Cortex of kidney (tissue), 1 donor: ENCODE measurements at places on chromosomes 7 and 10.

- no peak for DNase-seq
These were observed 1132.0 kb upstream of the LRRTM3 start for GRCh38 chr10:65793738-65794425.

DNA sequence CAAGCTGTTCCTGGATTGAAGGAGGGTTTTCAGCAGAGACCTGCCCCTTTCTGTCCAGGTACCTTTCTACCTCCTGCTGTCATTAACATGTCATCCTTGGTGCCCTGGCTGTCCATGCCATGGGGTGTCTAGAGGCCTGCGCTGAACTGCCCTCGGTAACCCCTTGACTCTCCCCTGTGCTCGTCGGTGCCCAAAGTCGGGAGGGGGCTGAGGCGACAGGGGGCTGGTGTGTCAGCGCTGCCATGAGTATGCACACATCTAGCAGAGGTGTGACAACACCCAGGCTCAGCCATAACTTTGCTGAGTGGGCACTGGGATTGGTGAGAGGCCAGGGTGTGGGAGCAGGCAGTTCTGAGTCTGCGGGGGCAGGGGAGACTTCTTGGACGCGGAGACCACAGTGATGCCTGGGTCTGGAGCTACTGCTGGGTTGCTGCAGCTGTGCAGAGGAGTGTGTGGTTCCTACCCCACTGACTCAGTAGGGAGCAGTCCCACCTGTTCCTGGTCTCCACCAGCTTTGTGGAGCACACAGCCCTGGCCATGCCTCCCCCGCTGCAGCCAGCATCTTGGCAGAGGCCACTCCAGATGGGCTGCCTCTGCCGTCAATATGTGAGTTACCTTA lies 376.2 kb upstream of the SEMA3C start:
- no peak for DNase-seq

GRCh38 chr7:119436882-119437281 lies 836.1 kb upstream of the KCND2 start:
- no peak for DNase-seq

DNA sequence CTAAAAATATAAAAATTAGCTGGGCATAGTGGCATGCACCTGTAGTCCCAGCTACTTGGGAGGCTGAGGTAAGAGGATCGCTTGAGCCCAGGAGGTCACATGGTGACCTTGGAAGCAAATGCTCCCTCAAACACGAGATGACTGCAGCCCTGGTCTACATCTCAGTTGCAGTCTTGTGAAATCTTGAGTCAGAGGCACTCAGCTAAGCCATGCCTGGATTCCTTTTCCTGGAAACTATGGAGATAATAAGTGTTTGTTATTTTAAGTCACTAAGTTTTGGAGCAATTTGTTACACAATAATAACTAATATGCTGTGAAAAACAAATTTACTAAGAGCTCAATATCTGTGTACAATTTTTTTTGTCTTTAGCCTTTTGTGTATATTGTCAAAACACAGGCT lies 284.3 kb upstream of the KAT6B start:
- no peak for DNase-seq

DNA sequence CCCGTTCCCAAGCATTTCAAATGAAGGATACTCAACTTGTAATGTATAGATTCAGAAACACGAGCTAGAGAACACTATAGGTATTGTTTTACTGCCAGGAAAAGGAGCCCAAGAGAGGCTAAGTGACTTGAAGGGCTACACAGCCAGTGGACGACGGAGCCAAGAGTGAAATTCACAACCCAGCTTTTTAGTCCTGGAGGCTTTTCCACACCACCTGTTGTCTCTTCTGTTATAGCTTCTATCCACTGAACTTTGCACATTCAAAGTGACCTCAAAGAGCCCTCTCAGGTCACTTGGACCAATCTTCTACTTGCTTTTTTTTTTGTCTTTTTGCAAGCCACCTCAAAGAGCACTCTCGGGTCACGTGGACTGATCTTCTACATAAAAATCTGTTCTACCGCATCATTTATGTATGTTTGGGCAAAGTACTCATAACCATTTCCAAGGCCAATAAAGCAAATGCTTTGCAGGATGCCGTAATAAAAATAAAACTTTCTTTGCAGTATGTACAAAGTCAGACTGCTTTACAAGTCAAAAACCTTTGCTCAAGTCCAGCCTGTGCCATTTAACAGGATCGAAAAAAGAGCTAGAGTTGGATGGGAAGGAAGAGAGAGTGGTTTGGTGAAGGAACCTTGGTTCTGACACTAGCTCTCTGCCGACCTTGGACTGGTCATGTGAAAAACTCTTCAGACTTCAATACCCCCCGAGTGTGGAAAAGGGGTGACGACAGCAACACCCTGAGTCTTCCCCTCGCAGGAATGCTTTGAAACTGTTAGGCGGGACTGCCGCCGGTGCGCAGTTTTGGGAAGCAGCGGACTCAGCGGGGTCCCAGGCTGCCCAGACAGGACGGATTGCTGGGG lies 821 bp downstream of the SLC35B4 start:
- no peak for DNase-seq

DNA sequence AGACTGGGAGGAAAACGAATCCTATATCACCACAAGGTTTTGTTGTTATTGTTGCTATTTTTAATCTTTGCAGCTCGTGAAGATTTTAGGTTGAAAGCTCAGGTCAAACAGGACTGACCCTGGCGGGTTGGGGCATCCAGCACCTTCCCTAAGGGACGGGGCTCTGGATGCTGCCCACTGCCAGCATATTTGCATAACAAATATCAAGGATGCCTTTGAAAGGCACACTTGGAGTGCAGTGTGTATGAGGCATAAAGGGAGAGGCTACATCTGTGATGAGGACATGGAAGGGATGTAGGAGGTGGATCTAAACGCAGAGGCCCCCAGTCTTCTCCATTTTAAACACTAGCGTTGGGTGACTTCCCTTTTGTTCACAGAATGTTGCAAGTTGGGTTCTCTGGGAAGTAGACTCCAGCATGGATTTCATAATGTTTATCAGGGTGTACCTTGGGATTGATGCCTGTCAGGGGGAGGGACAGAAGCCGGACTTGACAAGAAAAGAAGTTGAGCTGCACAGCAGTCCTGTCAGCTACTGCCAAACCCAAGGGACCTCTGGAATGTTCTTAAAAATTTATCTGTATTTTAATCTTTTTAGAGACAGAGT lies 181.1 kb upstream of the IMMP2L start:
- DNase-seq, result no peak

DNA sequence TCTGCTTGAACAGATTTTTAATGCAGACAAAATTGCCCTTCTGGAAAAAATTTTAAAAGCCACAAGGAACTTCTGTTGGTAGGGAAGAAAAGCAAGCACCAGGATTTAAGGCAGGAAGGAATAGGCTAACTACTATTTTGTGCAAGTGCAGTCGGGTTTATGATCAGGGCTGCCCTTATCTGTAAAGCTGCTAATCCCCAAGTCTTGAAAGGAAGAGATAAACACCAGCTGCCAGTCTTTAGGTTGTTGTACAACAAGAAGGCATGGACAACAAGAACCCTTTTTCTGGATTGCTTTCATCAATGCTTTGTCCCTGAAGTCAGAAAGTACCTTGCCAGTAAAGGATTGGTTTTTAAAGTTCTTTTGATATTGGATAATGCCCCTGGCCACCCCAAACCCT lies 40.7 kb downstream of the RALA start:
- no peak for DNase-seq

DNA sequence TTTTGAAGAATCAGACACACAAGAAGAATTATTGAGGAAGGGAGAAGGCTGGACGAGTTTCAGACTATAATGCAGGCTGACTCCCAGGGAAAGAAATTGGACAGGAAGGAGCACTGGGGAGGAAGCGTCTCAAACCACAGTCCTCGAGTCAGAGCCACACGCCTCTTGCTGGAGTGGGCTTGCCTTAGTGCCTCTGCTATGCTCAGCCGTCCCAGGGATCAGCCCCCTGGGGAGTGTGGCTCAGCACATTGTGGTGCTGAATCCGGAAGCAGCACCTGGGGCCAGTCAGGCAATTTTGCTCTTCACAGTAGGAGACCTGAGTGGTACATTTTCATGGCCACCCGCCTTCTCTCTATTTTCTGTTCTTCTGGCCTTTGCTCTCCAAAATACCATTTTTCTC lies 67.4 kb upstream of the SLC35G1 start:
- no peak for DNase-seq

DNA sequence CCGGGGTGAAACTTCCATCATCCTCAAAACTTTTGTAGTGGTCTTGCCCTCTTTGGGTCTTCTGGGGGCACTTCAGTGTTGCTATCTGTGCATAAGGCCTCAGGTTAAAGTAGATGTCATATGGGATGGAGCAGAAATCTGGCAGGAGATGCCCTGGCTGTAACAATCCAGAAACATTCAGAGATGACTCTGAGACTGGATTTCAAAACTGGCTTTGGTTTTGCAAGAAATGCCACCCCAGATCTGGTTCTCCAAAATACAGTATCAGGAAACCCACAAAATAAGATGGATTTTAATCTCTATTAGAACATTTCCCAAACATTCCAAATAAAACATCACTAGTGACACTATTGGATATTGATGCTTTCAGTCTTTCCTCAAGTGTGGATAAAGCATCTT lies 191.5 kb downstream of the REEP3 start:
- no peak for DNase-seq

DNA sequence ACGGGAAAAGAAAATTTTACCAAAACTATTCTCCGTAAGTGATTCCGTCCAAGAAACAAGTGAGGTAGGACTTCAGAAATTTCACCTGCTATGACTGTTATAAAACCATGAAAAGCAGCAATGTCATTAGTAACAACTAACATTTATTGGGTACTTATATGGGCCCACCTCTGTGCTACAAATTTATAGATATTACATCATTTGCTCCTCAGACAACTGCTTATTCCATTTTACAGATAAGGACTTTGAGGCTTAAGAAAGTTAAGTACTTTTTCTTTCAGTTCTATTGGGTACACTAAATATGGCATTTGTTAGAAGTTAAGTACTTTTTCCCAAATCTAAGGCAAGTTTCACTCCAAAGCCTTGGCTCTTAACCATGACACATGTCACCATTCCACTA lies 36.3 kb downstream of the HACD1 start:
- no peak for DNase-seq

- no peak for DNase-seq
These were observed 9.2 kb upstream of the AKR1B1 start for GRCh38 chr7:134468054-134468453.

GRCh38 chr10:112680586-112680985 lies 233.6 kb downstream of the VTI1A start:
- DNase-seq, result no peak

DNA sequence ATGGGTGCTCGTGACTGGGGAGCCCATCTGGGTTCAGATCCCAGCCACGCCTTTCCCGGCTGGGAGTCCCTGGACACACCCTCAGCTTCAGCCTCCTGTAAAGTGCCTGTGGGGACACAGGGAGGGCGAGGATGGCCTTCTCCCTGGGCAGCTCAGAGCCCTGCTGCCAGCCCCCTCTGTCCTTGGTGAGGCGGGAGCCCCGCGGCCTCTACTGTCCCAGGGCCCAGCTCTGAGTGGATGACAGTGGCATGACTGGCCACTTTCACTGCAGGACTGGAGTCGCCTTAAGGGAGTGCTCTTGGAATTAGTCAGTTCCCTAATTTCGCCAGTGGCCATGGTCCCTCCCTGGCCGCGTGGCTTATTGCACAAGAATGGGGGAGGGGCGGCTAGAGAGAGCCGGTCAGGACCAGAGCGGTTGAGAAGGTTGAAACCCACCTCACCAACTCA lies 4.6 kb downstream of the BRI3 start:
- DNase-seq, result no peak

DNA sequence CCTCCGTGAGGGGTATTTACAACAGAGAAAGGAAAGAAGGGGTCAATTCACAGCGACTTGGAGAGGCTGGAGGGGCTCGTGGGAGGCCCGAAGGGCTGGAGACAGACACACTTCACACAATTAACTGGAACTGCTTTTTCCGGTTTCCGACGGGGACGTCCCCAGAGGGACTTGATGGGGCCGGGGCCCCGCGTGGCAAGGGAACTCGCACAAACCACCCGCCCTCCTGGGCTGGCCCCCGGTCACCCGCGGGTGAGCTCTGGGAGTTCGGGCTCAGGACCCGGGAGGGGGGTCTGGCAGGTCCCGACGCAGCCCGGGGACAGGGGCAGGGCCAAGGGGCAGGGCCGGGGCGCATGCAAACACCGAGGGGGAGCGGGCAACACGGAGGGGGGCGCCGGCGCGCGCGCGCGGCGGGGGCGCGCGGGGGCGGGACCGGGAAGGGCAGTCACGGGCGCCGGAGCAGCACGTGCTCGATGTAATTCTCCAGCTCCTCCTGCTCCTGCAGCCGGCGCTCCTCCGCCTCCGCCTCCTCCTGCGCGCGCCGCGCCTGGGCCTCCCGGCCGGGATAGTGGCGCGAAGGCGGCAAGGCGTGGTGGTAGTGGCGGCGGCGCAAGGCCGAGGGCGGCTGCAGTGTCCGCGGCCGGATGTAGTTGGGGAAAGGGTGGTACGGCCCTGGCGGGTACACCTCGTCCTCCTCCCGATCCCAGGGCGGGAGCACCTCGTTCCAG lies 2.7 kb downstream of the VGF start:
- no peak for DNase-seq

DNA sequence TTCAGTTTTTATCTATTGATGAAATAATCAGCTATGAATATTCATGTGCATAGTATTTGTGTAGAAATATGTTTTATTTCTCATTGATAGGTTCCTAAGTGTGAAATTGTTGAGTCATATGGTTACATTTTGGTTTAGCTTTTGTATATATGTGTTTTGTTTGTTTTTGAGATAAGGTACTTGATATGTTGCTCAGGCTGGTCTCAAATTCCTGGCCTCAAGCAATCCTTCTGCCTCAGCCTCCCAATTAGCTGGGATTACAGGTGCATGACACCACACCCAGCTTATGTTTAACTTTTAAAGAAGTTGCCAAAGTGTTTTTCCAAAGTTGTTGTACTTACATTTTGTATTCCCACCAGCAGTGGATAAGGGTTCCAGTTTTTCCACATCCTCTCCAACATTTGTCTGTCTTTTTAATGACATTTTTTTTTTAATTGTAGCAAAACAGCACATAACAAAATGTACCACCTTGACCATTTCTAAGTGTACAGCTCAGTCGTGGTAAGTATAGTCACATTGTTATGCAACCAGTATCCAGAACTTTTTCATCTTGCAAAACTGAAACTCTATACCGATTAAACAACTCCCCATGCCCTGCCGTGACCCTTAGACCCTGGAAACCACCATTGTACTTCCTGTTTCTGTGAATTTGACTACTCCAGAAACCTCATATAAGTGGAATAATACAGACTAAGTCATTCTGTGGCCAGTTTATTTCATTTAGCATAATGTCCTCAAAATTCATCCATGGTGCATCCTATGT lies 12.6 kb upstream of the UBE2D1 start:
- no peak for DNase-seq

- DNase-seq, result no peak
These were observed 93.3 kb upstream of the FAM3C start for GRCh38 chr7:121489440-121489839.

GRCh38 chr10:127563718-127564553 lies 14.8 kb downstream of the NPS start:
- DNase-seq, result no peak

- DNase-seq, result no peak
These were observed 97.0 kb downstream of the PCLO start for GRCh38 chr7:83065714-83066113.

DNA sequence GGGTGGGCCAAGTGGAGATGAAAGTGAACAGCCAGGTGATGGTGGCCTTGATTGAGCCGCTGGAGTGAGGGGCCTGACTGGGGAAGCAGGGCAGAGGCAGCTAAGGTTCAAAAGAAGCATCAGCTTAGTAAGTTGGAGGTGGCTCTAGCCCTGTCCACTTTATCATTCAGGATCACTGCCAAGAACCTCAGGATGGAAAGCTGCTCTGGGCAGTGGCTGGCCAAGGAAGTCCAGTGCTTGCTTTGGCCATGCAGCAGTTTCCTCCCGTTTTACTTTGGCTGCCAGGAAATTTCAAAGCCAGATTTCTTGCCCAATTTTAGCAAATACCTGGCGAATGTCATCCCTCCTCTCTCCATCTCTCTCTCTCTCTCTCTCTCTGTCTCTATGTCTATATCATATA lies 384.9 kb downstream of the PLXNA4 start:
- no peak for DNase-seq
